ENCODE measurements at places on chromosomes 1 and 21.

DNA sequence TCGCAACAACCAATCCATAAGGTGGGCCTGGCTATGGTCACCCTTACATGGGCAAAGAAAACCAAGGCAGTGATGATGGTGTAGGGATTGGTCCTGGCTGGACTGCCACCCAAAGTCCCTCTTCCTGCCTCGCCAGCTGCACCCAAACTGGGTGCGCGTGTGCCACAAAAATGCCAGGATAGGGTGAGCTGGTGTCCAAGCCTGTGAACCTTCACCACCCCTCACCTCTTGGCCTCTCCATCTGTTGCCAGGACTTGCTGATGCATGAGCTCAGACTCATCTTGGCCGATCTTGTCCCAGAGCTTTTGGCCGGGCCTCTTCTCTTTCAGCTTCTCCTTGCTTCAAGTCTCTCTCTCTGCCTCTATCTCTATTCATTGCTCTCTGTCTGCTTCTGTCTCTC, 41.8 kb downstream of the FOXD2 start:
- no peak for DNase-seq

DNA sequence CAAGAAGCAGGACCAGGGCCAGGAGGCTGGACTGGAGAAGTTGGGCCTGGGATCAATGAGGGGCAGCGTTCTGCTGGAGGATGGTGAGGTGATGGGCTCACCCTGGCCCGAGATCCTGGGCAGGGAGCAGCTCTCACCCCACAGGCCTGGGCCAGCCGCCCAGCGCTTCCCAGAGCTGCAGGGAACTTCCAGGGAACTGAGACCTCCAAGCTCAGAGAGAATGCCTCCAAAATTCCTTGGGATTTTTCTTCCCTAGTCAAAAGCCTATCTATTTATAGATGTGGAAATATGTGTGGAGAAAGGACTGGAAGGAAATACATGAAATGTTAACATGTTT, 121.2 kb downstream of the SPSB1 start:
- DNase-seq: no peak

GRCh38 chr1:5883129-5884048, 108.8 kb downstream of the NPHP4 start:
- no peak for DNase-seq

GRCh38 chr1:201597551-201598230, 58.8 kb downstream of the NAV1 start:
- DNase-seq: no peak

GRCh38 chr1:197464044-197464443, 196.0 kb downstream of the CRB1 start:
- DNase-seq: no peak

GRCh38 chr1:98221923-98222322, 301.1 kb upstream of the DPYD start:
- DNase-seq: peak; percentile 8

GRCh38 chr1:98203466-98203865, 282.6 kb upstream of the DPYD start:
- no peak for DNase-seq

DNA sequence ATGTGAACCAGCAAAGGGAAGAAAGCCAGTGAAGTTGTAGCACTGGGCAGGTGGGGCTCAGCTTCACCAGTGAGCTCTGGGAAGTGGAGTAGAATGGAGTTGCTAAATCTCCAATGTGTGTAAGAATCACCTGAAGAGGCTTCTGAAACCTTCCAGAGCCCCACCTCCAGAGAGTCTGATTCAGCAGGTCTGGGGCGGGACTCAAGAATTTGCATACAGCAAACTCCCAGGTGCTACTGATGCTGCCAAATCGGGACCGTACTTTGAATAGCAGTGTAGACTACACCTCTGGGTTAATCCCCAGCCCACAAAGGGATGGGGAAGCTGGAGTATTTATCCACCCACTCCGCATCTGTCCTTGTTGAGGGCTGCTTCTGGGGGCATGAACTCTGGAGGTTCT, 154.3 kb downstream of the IGSF21 start:
- DNase-seq: no peak
